Cardiac septum (tissue), 1 donor: ENCODE measurements at places on chromosomes 4 and X. TPM values are rescaled to one million over a fixed set of nuclear protein-coding genes. Genes with fewer than 3 reads are reported as not detected.

DNA sequence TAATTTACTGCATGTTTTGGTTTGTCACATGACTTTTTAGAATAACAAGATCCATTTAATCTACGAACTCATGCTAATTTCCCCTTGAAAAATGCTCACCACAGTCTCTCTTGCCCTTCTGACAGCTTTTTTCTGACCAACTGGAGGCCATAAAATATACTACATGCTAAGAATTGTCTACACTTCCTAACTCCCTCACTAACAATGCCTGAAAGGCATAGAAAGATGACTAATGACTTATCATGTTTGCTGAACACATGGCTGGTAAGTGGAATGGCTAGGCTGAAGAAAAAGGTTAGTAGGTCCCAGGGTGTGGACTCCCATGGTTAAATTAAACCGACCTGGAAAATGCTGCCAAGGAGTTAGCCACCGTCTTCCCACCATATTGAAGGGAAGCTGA lies 309.9 kb downstream of the SPOCK3 start:
- DNase-seq = no peak

GRCh38 chrX:29870608-29871007 lies 344.8 kb upstream of the MAGEB2 start:
- DNase-seq = no peak

- no peak for DNase-seq
These were observed 69.7 kb downstream of the ANKRD50 start for GRCh38 chr4:124642846-124643245.

- no peak for DNase-seq
These were observed 227.0 kb downstream of the DTHD1 start for GRCh38 chr4:36508394-36508793.

DNA sequence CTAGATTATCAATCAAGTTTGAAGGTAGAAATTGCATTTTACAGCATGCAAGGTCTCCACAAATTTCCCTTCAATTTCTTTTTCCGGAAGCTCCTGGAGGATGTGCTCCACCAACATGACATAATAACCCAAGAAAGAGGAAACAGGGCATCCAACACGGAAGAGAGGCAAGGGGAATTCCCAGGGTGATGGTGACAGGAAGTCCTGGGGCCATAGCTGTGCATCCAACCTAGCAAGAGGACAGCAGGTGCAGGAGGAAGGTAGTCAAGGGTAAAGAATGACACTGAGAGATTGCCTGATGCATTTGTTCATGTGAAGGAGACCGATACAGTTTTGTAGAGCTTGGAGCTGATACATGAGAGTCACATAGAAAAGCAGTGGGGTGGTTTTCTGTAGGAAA lies 115.7 kb upstream of the LSM6 start:
- no peak for DNase-seq

- no peak for DNase-seq
These were observed 53.8 kb upstream of the TXK start for GRCh38 chr4:48187813-48188212.

- DNase-seq = no peak
These were observed 36.4 kb upstream of the MAN2B2 start for GRCh38 chr4:6538575-6538974.

GNRHR gene
- total RNA-seq = not detected

CCDC160 gene
- total RNA-seq = not detected

HSFX2 gene
- total RNA-seq = not detected
